ENCODE measurements at places on chromosomes 7 and 10. TPM values are rescaled to one million over a fixed set of nuclear protein-coding genes. Genes with fewer than 3 reads are reported as not detected.

GRCh38 chr10:80277016-80277415, 12.4 kb downstream of the MAT1A start:
- no peak for DNase-seq

- DNase-seq: no peak
Observed at GRCh38 chr10:34743814-34744213, 71.3 kb downstream of the PARD3 start.

GRCh38 chr7:146728141-146728540, 611.5 kb downstream of the CNTNAP2 start:
- no peak for DNase-seq

PSD gene
- 0.23 TPM for total RNA-seq

RHBDD2 gene
- 42.7 TPM for total RNA-seq

SPAM1 gene
- not detected for total RNA-seq

LRIT1 gene
- not detected for total RNA-seq

NXPH1 gene
- not detected for total RNA-seq

Data from PC-3 (cell line).